ENCODE measurements at places on chromosomes 3 and 15.

GRCh38 chr15:99343881-99344551, 92.7 kb downstream of the LRRC28 start:
- no peak for DNase-seq

GRCh38 chr15:96320703-96321638, 9.5 kb upstream of the NR2F2 start:
- no peak for DNase-seq

DNA sequence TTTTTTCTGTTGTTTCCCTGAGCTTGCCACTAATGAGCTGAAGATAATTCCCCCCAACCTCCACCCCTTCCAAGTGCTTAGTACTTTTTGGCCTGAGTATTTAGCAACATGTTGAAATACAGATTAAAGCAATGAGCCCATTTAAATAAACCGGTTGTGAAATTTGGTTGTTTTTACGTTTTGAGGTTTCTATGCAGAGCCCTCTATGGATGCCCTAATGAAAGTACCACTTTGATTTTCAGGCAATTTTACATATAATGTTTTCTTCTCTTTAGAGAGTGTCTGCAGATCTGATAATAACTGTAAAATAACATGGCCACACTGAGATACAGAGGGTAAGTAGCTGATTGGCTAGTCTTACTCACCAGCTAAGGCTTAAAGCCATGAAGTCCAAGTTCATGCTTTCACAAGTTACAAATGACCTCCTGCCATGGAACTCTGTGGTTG, 139.4 kb upstream of the SLC7A14 start:
- no peak for DNase-seq

DNA sequence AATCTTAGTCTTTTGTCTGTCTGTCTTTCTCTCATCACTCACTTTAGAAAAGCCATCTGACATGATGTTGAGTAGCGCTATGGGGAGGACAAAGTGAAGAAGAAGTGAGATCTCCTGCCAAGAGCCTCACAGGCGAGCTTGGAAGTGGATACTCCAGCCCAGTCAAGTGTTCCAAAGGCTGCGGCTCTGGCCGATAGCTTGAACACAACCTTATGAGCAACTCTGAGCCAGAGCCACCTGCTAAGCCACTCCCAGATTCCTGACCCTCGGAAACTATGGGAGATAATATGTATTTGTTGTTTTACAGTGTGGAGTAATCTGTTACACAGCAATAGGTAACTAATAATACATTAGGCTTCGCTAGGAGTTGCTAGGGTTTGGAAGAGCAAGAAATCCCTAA, 76.2 kb downstream of the MB21D2 start:
- peak; percentile 12 for DNase-seq

- DNase-seq = no peak
Observed at GRCh38 chr3:61961900-61962299, 400.5 kb downstream of the PTPRG start.

DNA sequence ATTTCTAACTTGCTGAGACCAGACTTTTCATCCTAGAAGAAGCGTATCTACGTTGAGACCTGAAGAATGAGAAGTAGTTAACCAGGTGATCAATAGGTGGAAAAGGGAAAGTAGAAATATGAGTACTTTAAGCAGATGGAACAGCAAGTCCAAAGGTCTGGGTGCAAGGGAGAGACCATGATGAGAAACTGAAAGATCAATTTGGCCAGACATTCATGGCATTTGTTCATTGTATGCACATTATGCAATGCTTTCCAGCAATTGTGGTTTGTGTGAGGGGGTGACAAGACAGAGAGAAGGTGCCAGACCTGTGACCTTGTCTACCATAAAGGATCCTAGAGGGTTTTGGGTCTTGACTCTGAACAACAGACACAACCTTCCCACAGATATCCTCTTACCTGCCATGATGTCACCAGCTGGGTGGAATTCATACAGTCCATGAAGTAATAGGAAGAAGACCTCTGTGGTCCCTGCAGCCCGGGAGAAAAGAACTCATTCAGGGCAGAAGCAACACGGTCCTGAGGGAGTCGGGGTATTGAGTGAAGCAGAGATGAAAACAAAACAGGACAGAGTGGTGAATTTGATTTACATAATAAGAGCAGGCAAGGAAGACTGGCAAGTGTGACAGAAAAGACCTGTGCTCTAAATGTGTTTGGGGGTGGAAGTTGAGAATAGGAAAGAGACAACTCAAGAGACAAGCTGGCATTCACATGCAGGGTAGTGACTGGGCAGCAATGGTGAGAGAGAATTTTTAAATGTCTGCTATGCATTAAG, 63.4 kb upstream of the PSMD6 start:
- DNase-seq = no peak

GRCh38 chr15:85751291-85752123, 43.2 kb downstream of the KLHL25 start:
- no peak for DNase-seq

GRCh38 chr3:169790687-169791429, 17.7 kb downstream of the MYNN start:
- no peak for DNase-seq

DNA sequence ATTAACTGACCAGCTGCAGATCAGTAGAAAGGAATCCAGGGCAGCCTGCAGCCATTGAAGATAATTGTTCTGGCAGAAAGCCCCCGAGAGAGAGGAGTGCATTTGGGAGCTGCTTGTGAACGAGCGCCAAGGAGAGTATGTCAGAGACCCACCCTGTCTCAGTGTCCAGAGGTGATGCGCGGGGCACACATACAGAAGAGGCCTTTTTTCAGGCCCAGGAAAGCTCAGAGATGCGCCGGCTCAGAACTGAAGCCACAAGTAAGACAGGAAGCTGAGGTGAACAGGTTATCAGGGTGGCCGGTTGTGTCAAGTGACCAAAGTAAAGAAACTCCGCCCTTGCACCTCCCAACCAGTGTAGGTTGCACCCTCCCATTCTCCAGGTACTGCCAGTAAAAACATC, 59.8 kb upstream of the HEG1 start:
- DNase-seq = no peak

- no peak for DNase-seq
Observed at GRCh38 chr3:171383206-171384018, 76.8 kb downstream of the TNIK start.

- DNase-seq = no peak
Observed at GRCh38 chr3:194137008-194137505, 1.1 kb downstream of the HES1 start.

DNA sequence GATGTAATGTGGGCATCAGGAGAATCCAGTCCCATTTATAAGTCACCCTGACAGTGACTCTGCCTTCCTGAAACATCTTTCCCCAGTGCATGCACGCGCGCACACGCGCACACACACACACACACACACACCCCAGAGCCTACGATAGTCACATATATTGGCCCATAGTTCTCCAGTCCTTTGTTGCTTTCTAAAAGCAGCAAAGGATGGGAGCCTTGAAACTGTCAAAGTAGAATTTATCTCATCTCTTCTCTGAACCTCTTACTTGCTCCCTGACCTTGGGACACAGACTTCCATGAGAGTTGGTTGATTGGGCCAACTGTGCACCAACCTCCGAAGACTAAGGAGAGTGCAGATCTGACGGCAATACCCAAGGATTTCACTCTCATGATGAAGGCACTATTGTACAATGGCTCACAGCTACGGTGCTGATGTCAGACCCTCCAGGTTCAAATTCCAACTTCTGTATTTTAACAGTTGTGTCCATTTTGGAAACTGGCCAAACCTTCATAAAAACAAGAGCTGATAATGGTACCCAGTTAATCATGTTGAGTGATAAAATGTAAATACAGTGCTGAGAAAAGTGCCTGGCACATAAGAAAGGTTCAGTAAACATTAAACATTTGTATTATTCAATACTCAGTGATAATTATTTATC, 8.3 kb downstream of the CPA3 start:
- no peak for DNase-seq

DNA sequence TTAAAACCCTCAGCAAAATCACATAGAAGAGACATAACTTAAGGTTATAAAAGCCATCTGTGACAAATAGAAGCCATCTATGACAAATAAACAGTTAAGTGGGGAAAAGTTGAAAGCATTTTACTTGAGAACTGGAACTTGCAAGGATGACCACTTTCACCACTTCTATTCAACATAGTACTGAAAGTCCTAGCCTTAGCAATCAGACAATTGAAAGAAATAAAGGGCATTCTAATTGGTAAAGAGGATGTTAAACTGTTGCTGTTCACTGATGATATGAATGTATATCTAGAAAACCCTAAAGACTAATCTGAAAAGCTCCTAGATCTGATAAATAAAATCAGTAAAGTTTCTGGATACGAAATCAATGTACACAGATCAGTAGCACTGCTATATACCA, 186.9 kb upstream of the SATB1 start:
- no peak for DNase-seq

DNA sequence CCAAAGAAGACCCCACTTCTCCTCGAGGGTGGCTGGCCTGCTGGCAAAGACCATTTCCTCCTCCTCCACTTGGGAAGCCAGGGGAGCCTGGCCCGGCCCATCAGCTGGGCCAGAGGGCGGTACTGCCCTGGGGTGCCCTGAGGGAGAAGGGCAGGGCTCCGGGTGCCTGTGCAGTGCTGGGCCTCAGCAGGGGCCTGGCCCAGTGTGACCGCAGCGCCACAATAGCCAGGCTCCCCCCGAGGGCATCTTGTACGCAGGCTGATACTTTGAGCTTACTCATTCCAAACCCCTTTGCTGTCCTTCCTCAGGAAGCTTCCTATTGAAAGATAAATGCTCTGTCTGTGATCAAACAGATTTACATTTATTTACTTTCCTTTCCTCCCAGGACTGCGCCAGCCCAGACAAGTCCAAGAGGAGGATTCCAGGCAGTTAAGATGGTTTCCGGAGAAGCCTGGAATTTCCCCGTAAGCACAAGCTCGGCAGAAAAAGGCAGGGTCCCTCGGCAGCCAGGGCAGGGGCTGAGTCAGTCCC, 240.1 kb downstream of the XXYLT1 start:
- no peak for DNase-seq

DNA sequence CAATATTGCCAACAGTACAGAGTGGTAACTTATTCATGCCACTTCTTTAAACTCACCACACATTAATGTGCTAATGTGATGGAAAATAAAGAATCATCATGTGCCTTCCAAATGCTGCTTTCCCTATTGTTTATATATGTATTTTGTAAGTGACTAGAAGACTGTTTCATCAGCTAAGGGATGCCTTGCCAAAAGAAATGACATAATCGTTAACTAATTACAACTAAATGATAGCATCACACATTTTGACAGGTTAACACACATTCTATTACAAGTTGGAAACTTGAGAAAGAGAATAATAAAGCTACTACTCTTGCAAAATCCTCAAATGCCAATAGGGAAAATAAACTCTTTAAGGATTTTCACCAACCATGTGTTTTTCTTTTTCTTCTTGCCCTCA, 329.9 kb upstream of the AGTR1 start:
- DNase-seq = no peak

- no peak for DNase-seq
Observed at GRCh38 chr3:183845090-183845489, 19.7 kb upstream of the MAP6D1 start.

- no peak for DNase-seq
Observed at GRCh38 chr15:91946075-91946474, 92.6 kb downstream of the SLCO3A1 start.

- DNase-seq = no peak
Observed at GRCh38 chr15:92647467-92648163, 8.0 kb downstream of the FAM174B start.

Data from NCI-H187 (cell line).